Left renal cortex interstitium (tissue), 4 donors: ENCODE measurements at places on chromosomes 12 and 14.

GRCh38 chr14:43539210-43539609 lies 967.9 kb downstream of the FSCB start:
- DNase-seq: peak; percentile 28

GRCh38 chr12:14366209-14367039 lies 942 bp downstream of the ATF7IP start:
- DNase-seq: no peak

DNA sequence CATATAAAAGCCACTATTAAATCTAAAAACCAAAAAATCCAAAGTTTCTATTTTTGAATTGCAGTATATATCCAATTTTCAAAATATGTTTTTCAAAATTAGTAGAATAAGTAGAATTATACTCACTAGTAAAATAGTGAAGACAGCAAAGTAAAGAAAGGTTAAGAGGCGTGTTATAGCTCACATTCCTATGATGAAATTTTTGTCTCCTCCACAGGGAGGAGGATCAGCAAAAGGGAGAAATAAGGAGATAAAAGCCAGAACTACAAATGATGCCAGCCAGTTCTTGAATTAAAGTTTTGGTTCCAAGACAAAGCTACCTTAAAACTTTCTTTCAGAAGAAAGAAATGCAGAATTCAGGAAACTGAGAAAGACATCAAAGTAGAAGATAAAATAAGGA lies 50.0 kb downstream of the C2CD5 start:
- DNase-seq: no peak

DNA sequence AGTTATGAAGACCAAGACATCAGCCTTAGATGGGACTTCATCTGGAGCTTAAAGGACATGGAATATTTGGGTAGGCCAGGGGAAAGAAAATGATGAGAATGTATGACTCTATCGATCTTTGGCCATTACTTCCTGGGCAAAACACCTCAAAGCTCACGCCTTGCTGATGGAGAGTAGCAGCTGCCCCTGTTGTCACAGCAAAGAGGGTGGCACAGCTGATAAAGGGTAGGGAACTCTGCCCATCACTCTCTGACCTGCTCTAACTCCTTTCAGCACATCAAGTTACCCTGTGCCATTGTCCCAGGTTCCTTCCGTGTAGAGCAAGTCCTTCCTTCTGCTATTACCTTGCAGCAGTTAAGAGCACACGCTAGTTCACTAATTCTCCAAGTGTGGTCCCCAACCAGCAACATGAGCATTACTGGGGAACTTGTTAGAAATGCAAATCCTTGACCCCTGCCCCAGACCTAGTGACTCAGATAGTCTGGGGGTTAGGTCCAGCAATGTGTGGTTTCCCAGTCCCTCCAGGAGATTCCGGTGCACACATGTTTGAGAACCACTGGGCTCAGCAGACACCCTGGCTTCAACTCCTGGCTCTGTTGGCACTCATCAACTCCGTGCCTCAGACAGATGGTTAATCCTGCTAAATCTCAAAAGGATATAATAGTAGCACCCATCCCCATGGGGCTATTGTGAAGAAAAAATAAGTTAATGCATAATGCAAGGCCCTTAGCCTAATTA lies 93.7 kb upstream of the EEA1 start:
- DNase-seq: no peak
